ENCODE measurements at places on chromosomes 6 and 20.

GRCh38 chr6:50145125-50145524, 95.4 kb upstream of the DEFB112 start:
- no peak for DNase-seq

- peak; percentile 39 for DNase-seq
These were observed 79.4 kb downstream of the ROS1 start for GRCh38 chr6:117346142-117346930.

DNA sequence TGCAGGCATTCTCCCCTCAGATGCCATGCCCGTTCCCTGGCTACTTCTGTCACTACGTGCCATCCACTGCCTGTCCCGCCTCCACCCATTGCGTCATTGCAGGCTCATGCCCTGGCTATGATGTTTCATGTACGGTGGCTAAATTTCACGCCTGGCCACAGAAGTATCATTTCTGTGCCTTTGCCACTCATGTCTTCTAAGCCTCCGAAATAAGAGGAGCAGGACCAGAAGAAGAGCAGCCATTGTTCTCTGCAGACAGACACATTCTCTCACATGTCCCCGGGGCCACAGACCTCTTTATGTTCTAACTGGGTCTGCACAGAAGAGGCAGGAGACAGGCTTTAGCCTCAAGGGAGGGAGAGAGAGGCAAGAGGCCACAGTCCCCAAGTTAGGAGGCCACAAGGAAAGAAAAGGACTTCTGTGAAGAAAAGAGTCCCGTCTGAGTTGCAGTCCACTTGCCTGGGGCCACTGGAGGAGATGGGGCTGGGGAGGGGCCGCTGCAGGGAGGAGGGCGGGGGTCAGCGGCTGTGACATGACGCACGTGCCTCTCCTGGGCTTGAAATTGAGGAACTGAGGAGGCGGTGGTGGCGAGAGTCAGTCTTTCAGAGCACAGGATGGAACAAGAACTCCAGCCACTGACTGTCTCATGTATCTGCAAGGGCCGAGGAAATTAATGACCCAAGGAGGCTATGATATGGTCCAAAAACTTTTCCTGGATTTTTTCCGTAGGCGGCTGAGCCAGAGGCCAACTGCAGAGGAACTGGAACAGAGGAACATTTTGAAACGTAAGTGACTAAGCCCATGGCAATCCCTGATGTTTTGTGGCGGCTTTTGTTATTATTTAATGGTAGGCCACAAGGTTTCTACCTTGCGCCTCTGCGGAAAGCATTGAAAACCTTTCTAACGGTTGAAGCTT, 55.9 kb downstream of the TBC1D7 start:
- peak; percentile 89 for DNase-seq

DNA sequence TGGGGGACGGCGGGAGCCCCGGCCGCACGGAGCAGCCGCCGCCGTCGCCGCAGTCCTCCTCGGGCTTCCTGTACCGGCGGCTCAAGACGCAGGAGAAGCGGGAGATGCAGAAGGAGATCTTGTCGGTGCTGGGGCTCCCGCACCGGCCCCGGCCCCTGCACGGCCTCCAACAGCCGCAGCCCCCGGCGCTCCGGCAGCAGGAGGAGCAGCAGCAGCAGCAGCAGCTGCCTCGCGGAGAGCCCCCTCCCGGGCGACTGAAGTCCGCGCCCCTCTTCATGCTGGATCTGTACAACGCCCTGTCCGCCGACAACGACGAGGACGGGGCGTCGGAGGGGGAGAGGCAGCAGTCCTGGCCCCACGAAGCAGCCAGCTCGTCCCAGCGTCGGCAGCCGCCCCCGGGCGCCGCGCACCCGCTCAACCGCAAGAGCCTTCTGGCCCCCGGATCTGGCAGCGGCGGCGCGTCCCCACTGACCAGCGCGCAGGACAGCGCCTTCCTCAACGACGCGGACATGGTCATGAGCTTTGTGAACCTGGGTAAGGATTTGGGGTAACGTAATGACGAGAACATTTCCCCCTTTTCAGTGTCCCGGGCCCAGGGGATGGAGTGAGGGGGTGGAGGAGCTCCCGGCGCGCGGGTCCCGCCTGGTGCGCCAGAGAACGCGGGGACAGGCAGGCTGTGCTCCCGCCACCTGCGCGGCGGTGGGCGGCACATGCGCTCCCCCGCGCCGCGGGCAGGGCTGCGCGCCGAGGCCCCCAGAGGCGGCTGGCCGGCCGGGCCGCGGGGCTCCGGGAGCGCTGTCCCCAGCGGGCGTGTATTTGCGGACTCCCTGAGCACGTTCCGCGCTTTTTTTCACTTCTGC, 1.4 kb downstream of the BMP6 start:
- DNase-seq: no peak

DNA sequence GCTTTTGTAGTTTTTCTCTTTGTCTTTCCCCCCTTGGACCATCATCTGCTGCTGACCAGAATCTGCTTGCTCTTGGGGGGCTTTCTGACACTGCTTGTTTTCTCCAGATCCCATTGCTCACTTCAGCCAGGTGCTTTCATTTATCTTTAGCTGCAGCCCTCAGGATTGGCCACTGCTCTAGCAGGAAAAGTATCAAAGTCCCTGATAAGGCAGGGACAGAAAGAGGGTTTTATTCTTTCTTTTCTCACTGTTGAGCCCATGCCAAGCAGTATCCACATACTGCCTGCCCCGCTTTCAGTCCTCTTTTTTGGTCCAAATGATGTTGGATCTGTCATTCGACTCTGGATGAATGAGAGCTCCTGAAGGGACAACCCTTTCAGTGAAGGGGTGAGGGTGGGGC, 141.4 kb downstream of the DNAH8 start:
- DNase-seq: no peak

GRCh38 chr6:56364431-56364826, 117.0 kb upstream of the COL21A1 start:
- no peak for DNase-seq

DNA sequence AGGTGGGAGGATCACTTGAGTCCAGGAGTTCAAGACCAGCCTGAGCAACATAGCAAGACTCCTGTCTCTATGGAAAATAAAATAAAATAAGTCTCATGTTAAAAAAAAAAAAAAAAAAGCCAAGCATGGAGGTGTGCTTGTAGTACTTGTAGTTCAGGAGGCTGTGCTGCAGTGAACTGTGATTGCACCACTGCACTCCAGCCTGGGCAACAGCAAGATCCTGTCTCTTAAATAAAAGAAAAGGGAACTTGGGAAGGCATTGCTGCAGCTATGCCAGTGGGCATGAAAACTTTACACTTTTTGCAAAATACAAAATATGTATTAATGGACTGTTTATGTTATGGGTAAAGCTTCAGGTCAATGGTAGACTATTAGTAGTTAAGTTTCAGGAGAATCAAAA, 37.5 kb upstream of the REV3L start:
- no peak for DNase-seq

All from RCC 7860 (cell line).